NAMALWA (cell line): ENCODE measurements at places on chromosomes 12 and 14.

DNA sequence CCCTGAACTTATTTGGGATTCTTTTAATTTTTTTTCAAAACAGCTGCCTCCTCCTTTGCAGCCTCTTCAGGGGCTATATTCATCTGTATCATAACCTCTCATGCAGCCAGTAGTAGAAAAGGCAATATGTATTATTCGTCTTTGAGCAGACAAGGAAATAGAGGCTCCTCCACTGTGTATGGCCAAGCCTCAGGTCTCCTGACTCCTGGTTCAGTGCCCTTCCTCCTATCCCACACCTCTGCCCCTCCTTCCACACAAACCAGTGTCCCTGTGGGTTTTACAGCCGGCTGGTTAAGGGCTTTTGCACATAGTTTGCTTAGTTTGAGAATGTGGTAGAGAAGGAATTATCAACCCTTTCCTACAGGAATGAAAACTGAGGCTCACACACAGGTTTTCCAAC is 8.8 kb upstream of the ACVRL1 start:
- no peak for DNase-seq

- DNase-seq: no peak
Measured at GRCh38 chr12:124098101-124098757, 125.2 kb downstream of the ZNF664 start.

DNA sequence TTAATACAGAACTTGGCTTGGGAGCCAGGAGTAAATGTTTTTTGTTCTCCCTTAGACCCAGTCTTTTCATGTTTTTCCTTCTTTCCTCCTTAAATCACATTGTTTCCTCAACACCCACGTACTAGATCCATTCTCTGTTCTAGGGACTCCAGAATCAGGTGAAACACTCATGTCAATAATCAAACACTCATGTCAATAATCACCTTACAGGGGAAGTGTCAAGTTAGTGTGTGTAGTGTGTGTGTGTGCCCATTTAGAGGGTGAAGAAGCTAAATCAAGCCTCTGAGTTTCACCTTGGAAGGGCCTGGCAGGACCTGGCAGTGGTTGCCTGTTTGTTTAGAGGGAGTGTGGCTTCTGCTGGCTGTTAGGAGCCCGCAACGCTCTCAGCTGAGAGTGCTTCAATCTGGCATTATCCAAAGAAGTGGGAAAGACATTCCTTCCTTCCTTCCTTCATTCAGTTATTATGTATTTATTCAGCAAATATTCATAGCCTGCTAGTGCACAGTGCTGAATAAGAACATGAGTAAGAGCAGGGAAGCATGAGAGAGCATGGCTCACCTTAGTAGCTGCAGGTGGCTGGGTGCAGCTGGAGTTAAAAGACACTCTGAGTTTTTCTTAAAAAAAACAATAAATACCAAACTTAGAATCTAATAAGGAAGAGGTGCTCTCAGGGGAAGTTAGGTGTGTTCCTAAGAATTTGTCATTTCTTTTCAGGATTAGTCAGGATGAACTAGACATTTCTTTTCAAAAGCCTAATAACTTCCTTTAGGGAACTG is 17.6 kb upstream of the EID3 start:
- peak; percentile 49 for DNase-seq

- DNase-seq: no peak
Measured at GRCh38 chr12:47164116-47164515, 84.4 kb upstream of the AMIGO2 start.

- DNase-seq: no peak
Measured at GRCh38 chr12:46472893-46473633, 100.5 kb upstream of the SLC38A2 start.
